ENCODE measurements at places on chromosomes 16 and 17.

DNA sequence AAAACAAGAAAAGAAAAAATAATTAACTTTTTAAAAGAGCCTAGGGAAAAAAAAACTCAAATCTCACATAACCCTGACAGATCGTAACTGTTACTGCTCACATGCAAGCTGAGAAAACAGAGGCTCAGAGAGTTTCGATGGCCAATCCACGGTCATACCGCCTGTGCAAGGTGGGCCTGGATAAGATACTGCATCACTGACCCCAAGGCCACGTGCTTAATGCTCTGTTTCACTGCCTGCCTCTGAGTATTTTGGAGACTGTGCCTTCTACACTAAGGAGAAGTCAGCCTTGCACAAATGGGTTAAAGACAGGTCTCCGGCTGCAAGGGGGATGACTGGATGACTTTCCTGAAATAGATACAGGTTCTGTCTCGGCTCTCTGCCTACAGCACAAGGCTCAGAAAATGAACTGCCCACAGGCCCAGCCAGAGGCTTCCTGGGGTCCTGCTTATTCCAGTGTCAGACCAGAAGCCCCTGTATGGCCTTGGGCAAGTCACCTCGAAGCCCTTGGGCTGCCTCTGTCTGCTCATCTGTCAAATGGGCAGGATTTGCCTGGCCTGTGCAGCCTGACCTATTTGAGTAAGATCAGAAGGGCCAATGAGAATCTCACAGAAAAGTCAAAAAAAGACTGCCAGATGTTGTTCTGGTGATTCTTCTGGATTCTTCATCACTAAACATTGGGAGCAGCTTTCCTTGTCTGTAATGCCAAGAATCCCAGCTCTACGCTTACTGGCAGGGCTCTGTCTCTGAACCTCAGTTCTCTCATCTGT, 25.8 kb downstream of the CNGB1 start:
- no peak for DNase-seq

DNA sequence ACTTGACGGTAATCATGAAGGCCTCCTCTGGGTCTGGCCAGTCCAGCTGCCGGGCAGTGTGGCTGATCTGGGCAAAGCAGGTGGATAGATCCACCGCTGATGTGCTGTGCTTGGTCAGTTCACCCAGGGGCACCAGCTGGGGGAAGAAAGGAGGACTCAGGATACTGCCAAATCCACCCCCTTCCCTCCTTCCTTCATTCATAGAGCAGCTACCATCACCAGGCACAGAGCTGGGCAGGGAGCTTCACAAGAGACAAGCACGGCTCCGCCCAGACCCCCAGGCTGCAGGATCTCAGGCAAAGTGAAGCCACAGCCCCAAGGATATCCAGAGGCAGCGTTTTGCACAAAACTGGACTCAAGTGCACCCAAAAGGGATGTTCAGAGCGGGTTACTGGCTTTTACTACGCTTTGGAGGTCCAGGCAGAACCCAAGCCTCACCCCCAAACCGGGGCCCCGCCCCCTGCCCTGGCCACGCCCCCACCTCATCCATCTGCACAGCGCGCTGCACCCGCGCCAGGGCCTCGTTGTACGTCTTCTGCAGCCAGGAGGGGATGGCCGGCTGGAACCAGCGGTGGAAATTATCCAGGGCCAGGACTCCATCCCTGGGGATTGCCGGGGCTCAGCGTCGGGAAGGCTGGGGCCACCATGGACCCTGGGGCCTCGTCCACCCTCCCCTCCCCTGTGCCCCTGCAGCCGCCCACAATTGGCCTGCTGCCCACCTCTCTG, 9.1 kb downstream of the UNC13D start:
- DNase-seq, result no peak

DNA sequence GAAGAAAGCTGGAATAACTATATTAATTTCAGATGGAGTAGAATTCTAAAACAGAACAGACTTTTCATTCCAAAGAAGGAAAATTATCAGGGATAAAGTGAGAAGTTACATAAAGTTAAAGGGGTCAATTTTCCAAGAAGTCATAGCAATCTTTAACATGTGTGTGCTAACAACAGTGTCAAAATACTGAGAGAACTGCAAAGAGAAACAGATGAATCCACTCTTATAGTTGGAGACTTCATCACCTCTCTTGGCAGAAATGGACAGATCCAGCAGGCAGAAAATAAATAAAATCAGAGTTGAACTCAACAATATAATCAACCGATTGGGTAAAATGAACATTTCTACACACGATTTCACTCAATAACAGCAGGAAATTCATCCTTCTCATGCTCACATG, 5.4 kb downstream of the ABCA9 start:
- DNase-seq, result no peak

DNA sequence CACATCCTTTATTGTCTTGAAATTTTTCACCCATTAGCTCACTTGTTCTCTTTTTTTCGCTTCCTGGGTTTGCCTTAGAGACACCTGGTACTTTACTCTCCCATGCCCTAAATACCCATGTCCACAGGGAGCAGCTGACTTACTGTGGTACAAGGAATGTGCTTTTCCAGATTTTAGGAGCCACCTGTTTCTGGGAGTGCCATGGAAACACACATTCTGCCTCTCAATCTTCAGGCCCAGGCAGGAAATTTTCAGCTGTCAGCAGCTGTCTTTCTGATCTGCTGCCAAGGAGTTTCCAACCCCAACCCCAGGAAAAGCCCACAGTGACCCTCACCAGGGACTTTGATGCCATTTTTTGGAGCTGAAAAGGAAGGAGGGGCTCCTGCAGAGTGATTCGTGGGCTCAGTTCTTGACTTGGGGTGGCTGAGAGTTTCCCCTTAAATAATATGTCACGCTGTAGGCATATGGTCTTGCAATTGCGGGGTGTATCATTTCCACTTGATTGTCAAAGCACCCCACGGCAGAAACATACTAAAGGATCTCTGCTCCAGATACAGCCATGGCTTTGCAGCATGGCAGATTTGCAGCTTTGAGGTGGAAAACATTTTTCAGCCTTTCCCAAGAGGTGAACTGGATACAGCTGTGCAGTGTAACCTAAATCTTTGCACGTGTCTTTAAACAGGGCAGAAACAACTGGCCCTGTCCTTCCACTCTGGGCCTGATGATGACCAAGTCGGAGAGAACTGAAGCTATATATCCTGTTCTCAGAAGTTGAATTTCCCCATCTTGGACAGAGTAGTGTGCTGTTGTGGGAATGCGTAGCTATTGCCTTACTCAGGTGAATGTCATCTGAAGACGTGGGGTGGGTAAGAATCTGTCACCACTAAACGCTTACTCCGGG, 19.2 kb downstream of the RBFOX1 start:
- DNase-seq, result no peak

- DNase-seq, result peak; percentile 7
These were observed 146.6 kb downstream of the USP22 start for GRCh38 chr17:20896153-20896649.

- DNase-seq, result no peak
These were observed 161.4 kb upstream of the MPHOSPH6 start for GRCh38 chr16:82331397-82331796.

DNA sequence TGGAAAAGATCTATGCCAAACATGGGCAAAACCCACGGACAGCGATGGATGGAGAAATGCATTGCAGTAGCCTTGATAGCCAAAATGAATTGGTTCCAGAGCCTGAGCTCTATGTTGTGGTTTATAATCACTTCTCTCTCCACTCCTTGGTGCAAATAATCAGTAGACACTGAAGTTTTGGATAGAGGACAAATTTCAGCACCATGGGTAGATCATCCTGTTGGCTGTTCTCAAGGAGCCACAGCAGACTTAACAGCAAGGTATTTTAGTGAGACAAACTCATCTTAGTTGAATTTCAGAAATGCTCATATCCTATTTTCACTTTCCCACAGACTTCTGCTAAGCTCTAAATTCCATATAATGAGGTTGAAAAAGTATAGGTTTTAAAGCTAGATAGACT, 88.3 kb upstream of the CCL1 start:
- DNase-seq, result no peak

- DNase-seq, result no peak
These were observed 7.3 kb downstream of the BRIP1 start for GRCh38 chr17:61856035-61856434.

DNA sequence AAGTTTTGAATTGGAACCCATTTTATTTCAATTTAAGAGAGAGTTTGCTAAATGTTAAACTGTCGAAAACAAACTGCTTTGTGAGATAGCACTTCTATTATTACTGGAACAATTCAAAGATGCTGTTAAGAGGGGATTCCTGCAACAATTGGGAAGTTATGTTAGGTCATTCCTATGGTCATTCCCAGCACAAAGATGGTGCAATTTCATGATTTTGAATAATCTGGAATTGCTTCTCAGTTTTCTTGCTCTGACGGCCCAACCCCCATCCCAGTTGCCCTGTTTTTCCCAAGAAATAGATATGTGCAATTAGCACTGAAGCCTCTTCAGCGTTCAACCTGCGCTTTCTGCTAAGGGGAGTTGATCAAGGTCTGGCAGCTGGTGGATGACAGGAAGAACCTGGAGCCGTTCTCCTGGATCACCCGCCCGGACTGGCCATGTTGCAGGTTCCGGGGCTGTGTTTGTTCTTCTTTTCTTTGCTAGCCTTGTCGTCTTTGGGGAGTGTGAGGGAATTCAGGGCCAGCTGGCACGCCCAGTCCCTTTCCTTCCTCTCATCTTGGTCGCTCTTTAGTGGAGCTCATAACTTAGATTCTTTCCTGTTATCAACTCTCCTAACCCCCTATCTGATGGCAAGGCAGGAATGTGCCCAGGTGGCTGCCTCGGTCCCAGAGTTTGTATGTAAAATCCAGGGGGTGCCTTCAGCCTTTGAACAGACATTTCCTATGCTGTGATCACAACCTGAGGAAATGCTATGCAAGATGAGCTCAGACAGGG, 29.0 kb upstream of the IRF8 start:
- no peak for DNase-seq

DNA sequence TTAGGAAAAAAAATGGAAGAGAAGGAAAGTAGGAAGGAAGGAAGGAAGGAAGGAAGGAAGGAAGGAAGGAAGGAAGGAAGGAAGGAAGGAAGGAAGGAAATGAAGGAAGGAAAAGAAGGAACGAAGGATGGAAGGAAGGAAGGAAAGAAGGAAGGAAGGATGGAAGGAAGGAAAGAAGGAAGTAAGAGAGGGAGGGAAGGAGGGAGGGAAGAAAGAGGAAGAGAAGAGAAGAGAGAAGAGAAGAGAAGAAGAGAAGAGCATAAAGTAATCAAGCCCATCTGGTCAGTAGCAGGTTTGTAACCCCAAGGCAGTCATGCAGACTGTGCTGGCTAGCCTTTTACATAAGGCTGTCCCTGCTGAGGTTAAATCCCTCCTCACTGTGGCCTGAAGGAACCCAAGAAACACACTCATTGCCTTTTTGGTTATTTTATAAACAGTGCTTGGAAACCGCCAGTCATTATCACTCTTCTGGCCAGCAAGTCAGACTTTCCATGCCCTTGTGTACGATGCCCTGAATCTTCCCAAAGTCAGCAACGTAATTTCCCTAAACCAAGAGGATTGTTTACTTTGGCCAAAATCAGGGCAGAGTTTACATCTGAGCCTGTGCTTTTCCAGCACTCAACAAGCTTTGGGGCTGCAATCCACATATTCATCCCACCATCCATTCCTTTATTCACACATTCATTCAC, 409.6 kb upstream of the MAF start:
- DNase-seq, result no peak
